H9 (cell line): ENCODE measurements at places on chromosomes 12 and 14.

GRCh38 chr14:66081594-66082376 is 404.4 kb upstream of the CCDC196 start:
- no peak for DNase-seq

DNA sequence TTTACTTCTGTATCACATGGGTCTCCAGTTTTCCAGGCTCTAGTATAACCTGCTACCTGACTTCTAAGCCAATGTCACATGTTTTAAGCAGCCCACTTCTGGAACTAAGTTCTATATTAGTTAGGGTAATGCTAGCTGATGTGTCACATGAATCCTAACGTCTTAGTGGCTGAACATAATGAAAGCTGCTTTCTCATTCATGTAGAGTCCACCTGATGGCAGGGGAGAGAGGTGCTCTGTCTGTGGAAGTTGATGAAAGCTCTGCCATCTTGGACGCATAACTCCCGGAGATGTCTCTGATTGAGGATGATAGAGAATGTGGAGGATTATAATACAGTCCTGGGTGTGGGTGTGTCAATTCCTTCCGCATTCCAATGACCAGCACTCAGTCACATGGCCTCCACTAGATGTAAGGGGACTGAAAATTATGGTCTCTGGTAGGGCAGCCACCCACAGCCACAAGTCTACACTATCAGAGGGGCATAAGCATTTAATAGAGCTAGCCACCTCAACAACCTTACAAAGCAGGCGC is 234.4 kb upstream of the CRY1 start:
- DNase-seq: no peak

- no peak for DNase-seq
Observed at GRCh38 chr12:110995016-110995415, 74.6 kb upstream of the MYL2 start.

DNA sequence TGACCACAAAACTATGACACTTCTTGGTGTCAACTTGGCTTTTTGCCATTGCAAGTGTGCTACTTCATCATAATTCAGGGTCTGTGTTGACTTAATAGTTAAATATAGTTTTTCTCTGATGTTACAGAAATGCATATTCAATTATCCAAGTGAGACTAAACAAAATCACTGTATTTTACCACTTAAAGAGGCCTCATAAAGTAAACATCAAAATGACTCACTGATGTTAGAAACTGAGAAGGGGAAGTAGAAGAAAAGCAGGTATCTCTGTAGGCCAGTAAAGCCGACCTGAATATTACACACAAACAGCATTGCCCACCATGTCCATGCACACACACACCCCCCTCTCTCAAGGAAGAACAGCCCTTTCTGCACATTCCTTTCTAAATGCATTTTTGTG is 55.4 kb downstream of the RPAP3 start:
- DNase-seq: no peak

- DNase-seq: no peak
Observed at GRCh38 chr14:51495319-51495718, 156.4 kb upstream of the FRMD6 start.

GRCh38 chr14:34363733-34364134 is 98.3 kb downstream of the SPTSSA start:
- DNase-seq: no peak

GRCh38 chr12:124713436-124714082 is 146.1 kb upstream of the NCOR2 start:
- DNase-seq: no peak

DNA sequence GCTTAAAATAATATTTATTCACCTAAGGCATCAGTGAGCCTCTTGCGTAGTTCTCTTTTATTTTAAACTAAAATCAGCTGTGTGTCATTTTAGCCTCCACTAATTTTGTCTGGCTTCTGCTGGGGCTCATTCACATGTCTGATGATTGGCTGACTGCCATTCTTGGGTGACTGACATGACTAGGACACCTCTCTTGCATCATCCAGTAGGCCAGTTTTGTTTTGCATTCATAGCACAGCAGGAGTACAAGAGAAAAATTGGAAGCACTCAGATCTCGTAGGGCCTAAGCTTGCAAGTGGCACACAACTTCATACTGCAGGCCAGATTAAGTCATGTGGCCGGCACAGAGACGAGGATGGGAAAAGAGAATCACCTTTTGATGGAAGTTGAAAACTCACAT is 1226.5 kb downstream of the GALC start:
- DNase-seq: no peak

DNA sequence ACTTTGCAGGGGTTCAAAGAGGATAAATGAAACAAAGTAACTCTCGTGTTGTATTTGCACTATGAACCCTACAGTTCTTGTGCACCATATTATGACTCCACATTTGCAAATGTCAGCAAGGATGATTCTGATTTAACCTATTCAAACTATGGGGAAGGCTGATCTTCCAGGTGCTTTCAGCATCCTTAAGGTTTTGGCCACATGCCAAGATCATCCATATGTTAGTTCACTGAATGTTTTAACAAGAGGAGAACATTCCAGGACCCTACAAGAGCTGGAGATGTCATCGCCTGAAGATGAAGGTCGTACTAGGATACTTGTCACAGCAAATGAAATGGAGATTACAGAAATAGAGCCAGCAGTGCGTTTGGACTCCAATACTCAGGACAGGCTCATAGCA is 114.2 kb downstream of the DHRS2 start:
- no peak for DNase-seq

DNA sequence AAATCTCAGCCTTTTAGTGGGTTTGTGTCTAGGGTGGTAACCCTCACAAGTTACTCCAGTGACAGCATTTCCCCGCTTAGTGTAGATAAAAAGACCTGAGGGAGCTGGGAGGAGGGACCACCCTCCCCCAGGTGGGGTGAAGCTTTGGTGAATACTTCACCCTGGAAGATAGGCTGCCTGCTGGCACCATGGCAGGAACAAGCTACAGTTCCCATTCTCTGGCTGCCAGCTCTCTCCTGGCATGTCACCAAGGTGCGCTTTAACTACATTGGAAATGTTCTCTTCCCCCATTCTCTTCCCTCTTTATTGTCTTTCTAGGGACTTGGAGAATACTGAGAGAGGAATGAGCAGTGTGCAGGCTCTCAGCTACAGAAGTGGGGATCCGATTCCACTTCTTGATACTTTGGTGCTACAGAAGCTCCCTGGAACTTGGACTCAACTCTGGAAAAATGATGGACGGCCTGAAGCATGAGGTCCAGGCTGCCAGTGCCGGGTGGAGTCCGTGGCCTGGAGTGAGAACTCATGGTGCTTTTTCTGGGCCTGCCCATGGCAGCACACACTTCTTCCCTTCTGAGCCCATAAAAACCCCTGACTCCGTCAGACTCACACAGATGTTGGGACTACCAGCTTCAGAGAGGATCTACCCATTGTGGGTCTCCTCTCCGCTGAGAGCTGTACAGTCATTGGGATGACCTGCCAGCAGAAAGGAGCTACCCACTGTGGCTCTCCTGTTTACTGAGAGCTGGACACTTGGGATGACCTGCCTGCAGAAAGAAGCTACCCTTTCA is 198.0 kb downstream of the ADGRD1 start:
- DNase-seq: no peak

DNA sequence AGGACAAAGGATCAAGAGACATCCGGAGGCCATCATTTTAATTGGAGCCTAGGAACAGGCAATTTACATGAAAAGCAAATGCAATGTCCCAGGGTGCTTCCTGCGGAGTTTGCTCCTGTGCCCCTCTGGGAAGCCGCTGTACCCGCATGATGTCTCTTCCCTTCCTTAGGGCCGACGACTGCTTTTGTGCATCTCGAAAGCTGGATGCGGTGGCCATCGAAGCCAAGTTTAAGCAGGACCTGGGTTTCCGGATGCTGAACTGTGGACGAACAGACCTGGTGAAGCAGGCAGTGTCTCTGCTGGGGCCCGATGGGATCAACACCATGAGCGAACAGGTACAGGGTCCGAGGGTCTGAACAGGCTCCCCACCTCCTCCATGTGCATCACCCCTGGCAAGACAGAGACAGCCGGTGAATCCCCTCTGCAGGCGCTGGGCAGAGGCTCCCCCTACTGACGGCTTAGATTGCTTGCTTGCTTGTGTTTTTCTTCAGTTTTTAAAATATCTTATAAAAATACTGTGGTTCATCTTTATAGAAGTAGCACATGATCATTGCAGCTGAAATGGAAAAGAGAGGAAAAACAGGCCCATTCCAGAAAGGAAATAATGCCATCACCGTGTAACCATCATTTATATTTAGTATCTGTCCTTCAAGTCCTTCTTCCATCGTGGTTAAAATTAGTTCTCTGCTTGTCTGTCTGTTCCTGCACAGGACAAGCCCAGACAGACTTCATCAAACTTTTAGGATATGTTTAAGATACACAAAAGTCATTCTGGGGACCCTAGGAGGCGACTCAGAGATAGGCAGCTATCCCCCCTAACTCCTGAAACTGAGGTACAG is 75.4 kb upstream of the PWP1 start:
- peak; percentile 85 for DNase-seq

DNA sequence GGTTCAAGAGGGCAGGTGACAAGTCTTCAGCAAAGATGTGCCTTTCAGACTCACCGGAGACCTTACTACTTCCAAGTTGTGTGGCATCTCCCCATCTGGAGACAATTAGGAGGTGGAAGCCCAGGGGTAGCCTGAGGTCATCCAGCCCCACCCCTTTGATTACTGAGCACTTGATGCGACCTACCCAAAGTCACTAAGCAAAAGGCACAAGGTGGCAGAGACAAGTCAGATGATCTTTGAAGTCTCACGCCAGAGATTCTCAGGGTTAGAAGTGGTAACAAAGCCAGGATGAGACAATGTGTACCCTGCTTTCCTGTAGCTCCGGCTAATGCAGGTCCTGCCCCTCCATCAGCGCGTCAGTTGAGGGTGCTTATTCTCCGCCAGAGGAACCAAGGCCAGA is 1.4 kb upstream of the FOXN3 start:
- peak; percentile 63 for DNase-seq

DNA sequence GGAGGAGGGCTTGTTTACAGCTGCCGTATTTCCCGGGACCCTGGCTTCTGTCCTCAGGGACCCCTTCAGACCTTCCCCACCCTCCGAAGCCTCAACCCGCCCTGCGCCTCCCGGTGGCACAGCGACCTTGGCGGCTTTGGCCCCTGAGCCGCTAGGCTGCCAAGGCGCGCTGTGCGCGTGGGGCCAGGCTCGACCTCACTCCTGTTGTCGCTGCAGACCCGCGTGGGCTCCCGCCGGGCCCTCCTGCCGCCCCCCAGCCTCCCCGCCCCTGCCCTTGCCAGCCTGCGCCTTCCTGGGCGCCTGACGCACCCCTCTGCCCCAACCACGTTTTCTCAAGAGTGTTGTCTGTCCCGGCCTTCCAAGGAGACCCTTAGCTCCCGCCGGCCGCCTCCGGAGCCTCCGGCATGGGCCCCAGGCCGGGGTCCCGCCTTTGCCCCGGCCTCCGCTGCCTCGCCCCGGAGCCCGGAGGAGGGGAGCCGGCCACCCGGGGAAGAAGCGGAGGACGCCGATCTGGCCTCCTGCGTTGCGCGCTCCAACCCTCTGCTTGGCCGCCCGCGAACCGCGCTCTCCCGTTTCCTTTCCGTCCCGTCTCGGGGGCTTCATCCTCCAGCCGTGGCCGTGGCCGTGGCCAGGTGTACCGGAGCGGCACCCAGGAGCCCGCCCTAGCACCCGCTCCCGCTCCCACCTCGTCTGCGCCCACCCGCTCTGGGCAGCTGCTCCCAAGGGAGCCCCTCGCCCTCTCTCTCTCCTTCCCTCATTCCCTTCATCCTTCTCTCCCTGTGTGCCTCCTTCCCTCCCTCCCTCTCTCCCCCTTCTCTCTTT is 19.9 kb downstream of the PPP2R5C start:
- DNase-seq: no peak

GRCh38 chr12:81359736-81360135 is 281.9 kb downstream of the ACSS3 start:
- DNase-seq: no peak

GRCh38 chr12:114742363-114742762 is 58.4 kb upstream of the TBX3 start:
- DNase-seq: no peak

GRCh38 chr12:9340422-9341259 is 132.4 kb upstream of the PZP start:
- DNase-seq: no peak

- no peak for DNase-seq
Observed at GRCh38 chr14:20679907-20680306, 4.5 kb upstream of the RNASE4 start.

GRCh38 chr12:28898038-28898437 is 251.0 kb upstream of the FAR2 start:
- no peak for DNase-seq

- peak; percentile 90 for DNase-seq
Observed at GRCh38 chr14:102554821-102555819, 37.3 kb upstream of the RCOR1 start.

DNA sequence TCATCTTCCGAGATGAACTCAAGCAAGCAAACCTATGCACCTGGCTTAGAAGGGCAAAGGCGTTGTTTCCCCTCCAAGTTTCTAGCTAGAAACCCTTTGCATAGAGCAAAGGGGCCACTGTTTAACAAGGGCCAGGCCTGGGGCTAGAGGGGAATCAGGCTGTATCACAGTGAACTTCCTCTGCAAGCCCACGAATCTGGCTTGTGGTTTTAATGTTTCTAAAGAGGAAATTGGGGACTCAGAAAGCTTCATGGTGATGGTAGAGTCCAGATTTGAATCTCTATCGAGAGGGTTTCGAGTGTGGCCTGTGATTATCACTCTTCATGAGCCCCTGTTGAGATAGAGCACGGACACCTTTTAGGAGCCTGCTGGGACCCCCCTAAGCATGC is 189.9 kb downstream of the VRK1 start:
- DNase-seq: no peak

DNA sequence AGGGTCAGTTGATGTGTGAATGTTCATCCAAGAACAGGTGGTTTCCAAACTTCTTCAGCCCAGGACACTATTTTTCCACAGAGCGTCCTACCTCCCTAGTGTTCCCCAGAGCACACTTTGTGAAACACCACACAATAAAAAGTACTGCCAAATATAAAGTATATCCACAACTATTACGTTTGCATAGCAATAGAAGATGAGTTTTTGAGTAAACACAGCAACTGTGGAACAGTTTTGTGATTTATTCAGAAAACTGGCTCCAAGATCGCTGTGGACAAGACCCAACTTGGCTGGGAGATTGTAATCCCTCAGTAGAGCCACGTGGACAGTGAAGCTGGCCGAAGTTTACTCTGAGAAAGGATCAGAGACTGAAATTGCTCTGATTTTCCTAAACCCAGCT is 14.5 kb upstream of the MAP1LC3B2 start:
- DNase-seq: no peak

DNA sequence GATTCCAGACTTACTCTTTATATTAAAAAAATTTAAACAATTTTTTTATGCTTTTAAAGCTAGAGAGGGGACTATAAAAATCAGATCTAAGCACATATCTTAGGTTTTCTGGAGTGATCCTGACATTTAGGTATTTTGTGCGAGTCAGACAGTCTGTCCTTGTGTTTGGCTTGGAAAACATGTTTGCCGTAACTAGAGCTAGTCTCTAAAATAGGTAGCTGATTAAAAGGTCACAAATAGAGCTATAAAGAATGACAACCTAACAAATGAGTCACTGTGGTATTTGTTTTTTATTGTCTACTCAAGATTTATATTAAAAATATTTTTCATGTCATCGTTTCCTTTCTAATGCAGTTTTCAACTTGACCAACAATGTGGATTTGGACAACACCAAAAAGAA is 73.4 kb downstream of the MNAT1 start:
- no peak for DNase-seq

- no peak for DNase-seq
Observed at GRCh38 chr14:73462048-73462715, 3.8 kb upstream of the NUMB start.

- DNase-seq: no peak
Observed at GRCh38 chr14:58107947-58108552, 44.0 kb downstream of the ARMH4 start.

GRCh38 chr14:73795974-73796373 is 55.7 kb upstream of the PTGR2 start:
- no peak for DNase-seq
